ENCODE measurements at places on chromosomes 11 and 22.
A peak's percentile ranks its signal among the peaks of the same experiment; 100 is the strongest.

- DNase-seq = no peak
Observed at GRCh38 chr22:40156001-40156516, 21.7 kb upstream of the TNRC6B start.

DNA sequence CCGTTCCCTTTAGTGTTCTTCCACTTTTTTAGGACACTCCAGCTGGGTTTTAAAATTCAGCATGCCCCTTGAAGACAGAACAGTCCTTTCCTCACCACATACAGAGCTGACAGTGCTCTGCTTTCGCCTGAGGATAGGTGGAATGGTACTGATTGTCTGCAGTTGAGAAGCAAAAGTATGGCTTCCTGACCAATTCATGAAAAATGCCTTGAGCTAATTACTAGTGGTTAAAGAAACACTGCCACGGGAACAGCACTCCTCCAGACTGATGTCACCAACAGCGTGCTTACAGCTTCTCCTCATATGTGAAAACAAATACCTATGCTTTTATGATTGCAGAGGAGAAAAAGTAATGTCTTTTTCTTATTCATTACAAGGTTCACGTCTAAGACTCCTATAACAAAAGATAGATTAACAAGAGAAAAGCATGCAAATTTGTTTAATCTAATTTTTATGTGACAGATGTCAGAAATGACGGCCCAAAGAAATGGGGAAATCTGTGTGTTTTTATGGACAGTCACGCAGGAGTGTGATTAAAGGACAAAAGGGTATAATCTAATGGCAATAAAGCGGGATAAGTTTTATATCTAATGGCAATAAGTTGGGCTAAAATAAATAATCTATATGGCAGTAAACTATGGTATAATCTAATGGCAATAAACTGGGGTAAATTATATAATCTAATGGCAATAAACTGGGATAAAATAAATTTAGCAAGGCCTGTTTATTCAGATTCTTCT lies 123.4 kb upstream of the ARHGAP42 start:
- DNase-seq = no peak

DNA sequence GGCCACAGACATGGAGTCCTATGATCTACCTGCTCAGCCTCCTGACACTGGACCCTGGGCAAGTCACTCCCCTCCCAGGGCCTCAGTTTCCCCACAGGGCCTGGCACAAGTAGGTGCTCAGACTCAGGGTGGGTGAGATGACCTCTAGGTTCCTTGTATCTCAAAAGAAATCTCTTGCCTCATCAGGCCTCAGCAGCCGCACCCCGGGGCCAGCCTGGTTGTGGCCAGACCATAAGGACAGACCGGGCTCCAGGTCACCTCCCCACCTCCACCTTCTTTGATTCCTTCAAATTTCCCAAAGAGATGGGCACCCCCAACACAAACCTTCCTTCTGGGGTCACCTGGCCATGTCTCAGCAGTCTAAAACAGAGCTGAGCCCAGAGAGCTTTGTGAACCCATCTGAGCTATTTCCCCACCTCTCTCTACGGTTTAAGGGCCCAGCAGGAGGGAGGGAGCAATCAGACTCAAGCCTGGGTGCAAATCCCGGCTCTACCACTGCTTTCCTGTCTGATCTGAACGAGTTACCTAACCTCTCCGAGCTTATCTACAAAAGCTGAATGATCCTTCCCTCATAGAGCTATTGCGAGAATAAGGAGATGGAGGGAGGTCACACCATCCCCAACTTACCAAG lies 2.5 kb upstream of the APOL4 start:
- DNase-seq = no peak

GRCh38 chr22:47188261-47189055 lies 426.0 kb downstream of the TBC1D22A start:
- DNase-seq = no peak

- peak; percentile 32 for DNase-seq
Observed at GRCh38 chr11:14357881-14358728, 878 bp downstream of the RRAS2 start.

DNA sequence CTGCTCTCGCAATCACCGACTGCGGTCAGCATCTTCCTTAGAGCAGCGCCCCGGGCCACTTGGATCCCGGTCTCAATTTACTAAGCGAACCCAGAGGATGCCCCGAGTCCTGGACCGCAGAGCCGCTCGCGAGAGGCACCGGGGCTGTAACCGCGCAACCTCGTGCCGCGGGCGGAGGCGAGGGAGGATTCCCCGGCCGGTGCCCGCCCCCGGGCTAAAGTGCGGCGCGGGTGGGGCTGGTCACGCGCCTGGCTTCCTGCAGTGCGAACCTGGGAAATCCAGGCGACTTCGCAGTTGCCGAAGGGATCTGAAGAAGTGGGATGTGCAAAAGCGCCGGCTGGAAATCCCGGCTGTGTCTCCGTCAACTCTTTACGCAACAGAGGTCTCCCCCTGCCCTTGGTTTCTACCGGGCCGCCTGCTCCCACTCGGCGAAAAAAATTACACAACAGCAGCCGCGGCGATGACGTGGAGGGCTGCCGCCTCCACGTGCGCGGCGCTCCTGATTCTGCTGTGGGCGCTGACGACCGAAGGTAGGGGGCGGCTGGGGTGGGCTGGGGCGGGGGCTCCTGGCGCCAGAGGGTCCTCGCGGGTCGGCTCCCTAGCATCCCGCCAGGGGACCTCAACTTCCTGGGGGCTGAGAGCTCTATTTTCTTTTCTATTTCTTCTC lies at the start of gene NCR3LG1:
Gene NCR3LG1, plus strand, starts transcription at position 291 of the 667 bp plus-strand sequence. Its CDS starts 170 bp downstream, at position 461.
- peak; percentile 37 for DNase-seq

GRCh38 chr11:26127336-26127735 lies 204.6 kb upstream of the ANO3 start:
- DNase-seq = no peak

DNA sequence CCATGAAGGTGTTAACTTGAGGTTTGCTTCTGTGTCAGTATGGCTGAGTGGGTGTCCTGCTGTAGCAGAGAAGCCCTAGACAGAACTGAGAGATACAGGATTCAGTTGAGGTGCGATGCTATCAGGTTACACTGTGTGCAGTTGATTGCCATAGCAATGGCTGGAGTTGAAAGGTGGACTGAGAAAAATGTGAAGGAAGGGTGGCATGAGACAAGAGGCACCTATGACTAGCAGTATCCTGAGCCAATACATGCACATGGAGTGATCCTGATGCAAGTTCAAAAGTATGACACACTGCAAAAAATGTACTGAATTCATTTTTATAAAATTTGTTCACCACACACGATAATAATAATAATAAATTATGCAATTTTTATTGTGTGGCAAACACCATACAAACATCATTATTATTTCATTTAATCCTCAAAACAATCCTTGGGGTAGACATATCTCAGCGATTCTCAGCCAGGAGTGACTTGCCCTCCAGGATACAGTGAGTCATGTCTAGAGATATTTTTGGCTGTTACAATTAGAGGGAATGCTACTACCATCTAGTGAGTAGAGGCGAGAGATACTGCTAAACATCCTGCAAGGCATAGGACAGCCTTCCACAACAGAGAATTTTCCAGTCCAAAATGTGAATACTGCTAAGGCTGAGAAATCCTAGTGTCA lies 3.9 kb upstream of the PIWIL4 start:
- DNase-seq = no peak

DNA sequence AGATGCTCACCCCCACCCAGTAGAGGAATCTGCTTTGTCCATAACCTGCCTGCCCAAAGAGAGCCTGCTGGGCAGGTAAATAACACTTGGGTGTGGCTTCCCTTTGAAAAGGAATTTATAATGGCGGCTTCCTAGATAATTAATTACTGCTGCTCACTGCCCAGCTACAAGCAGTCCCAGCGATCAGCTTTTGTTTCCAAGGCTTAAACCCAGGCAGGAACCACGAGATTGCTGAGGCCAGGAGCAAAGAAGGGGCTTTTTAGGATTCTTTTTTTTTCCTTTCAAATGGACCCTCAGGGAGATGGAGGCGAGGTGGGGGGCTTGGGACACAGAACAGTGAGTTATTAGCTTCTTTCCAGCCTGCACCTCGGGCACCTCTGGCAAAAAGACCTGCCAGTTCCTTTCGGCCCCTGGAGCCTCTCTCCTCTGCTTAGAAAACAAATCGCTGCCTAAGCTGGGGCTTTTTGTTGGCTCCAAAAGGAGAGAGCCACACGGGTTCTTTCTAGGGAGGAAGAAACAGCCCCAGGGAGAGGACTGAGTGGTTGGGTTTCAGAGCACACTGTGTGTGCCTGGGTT lies 107.2 kb downstream of the TSPAN18 start:
- DNase-seq = no peak

- no peak for DNase-seq
Observed at GRCh38 chr11:125807909-125808308, 20.0 kb downstream of the PATE3 start.

GRCh38 chr11:94924612-94925011 lies 48.7 kb downstream of the CWC15 start:
- DNase-seq = no peak

DNA sequence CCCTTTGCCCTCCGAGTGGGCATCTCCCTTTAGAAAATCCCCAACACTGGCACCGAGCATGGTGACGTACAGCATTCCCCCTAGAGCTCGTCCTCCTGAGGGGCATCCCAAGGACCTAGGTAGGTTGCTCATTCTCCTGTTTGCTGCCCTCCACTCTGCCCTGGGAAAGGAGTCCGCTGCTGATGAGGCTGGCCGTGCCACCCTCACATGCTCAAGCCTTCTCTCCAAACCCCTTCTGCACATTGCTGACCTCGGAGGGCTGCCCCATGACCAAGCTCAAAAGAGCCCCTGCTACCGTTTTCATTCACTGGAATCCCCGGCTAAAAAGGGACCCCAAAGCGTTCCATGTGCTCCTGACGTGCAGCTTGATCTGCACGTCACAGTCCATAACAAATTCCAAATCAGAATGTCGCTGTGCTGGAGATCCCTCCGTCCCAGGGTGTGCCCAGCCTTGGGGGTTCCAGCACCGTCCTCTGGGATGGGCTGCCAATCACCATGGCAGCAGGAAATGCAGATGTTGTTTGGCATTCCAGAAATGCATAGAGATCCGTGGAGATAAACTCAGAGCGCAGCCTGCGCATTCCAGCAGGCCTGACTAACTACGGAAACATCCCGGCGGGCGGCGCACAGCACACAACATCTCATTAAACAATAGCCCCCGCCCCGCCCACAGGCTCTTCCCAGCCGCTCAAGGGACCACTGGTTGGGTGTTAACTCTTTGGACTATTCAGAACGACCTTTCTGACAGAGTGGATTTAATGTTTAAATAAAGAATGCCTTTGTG lies 26.3 kb upstream of the GNB1L start:
- peak; percentile 15 for DNase-seq

DNA sequence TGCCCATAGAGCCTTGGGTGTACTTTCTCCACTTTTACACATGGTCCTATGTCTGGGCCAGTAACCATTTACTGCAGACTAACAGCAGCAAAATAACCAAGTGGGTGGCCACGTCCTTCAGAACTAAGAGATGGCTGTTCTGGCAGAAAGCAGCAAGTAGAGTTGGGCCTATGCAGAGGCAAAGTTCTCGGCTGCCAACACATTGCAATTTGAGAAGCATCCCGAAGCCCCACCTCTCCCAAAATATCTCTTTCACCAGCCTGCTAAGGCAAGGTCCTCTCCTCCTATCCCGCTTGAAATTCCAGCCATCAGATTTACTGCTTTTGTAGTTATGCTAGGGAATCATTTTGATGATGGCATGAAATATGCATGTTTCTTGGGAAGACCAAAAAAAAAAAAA lies 118.5 kb upstream of the APOA1 start:
- DNase-seq = no peak

GRCh38 chr11:84899134-84899533 lies 728.0 kb downstream of the DLG2 start:
- DNase-seq = no peak

Data from GM12891 (cell line).